Epithelial cell of alveolus of lung (primary cell): ENCODE measurements at places on chromosomes 3 and 15. TPM values are rescaled to one million over a fixed set of nuclear protein-coding genes. Genes with fewer than 3 reads are reported as not detected.

MCTP2 gene
- 2.2 TPM in 2 replicates for total RNA-seq

ARPP19 gene
- 83.3 and 94.1 TPM in 2 replicates for total RNA-seq

GRIP2 gene
- total RNA-seq, result under 0.01 TPM in 1 of 2 replicates, not detected in the other

THSD4 gene
- total RNA-seq, result 2.6 and 69.8 TPM in 2 replicates

WDR49 gene
- 0.13 and 0.48 TPM in 2 replicates for total RNA-seq

STT3B gene
- 96.8 and 125 TPM in 2 replicates for total RNA-seq

BFSP2 gene
- not detected in 2 replicates for total RNA-seq

CLSTN2 gene
- total RNA-seq, result under 0.01 and 0.24 TPM in 2 replicates

MYO1E gene
- total RNA-seq, result 32.4 and 78.9 TPM in 2 replicates

MEGF11 gene
- not detected in 2 replicates for total RNA-seq

C3orf52 gene
- total RNA-seq, result 1.4 and 6.6 TPM in 2 replicates

NRROS gene
- 0.52 TPM in 1 of 2 replicates, not detected in the other for total RNA-seq

NRG4 gene
- 0.13 and 0.16 TPM in 2 replicates for total RNA-seq

SCN11A gene
- total RNA-seq, result under 0.01 TPM in 2 replicates

TRH gene
- total RNA-seq, result not detected in 2 replicates

SPSB4 gene
- total RNA-seq, result 0.13 TPM in 1 of 2 replicates, not detected in the other

GOLGA6D gene
- not detected in 2 replicates for total RNA-seq

MLF1 gene
- 17.2 and 19.0 TPM in 2 replicates for total RNA-seq

ARHGEF26 gene
- total RNA-seq, result 4.6 and 4.7 TPM in 2 replicates

EPHB1 gene
- 0.24 and 0.65 TPM in 2 replicates for total RNA-seq

SLC9C1 gene
- 0.26 TPM in 1 of 2 replicates, not detected in the other for total RNA-seq

TIPIN gene
- 3.5 and 8.9 TPM in 2 replicates for total RNA-seq

PLA2G4E gene
- not detected in 2 replicates for total RNA-seq

ACKR4 gene
- total RNA-seq, result not detected in 2 replicates

MESP1 gene
- 0.56 TPM in 1 of 2 replicates, not detected in the other for total RNA-seq

SMAD6 gene
- total RNA-seq, result 5.3 and 18.4 TPM in 2 replicates

BSN gene
- 0.08 and 0.13 TPM in 2 replicates for total RNA-seq

TBC1D21 gene
- total RNA-seq, result not detected in 2 replicates

CXCR6 gene
- not detected in 2 replicates for total RNA-seq
